Thyroid gland (tissue), 4 donors: ENCODE measurements at places on chromosomes 1 and 21. TPM values are rescaled to one million over a fixed set of nuclear protein-coding genes. Genes with fewer than 3 reads are reported as not detected.

GRCh38 chr1:175555266-175555665 is 188.1 kb downstream of the TNR start:
- H3K36me3 ChIP-seq: no peaks in the 10 kb centered on the region
- H3K4me3 ChIP-seq: no peak overlapping the region
- DNase-seq: no peak
- H3K4me1 ChIP-seq: no peaks in the 10 kb centered on the region
- H3K27ac ChIP-seq: no peak overlapping the region

- H3K27me3 ChIP-seq: no peaks in the 10 kb centered on the region
- H3K4me3 ChIP-seq: no peak overlapping the region
- DNase-seq: no peak
- no peaks in the 10 kb centered on the region for H3K36me3 ChIP-seq
- no peaks in the 10 kb centered on the region for H3K4me1 ChIP-seq
These were observed 15.4 kb downstream of the ZNHIT6 start for GRCh38 chr1:85692730-85693314.

DNA sequence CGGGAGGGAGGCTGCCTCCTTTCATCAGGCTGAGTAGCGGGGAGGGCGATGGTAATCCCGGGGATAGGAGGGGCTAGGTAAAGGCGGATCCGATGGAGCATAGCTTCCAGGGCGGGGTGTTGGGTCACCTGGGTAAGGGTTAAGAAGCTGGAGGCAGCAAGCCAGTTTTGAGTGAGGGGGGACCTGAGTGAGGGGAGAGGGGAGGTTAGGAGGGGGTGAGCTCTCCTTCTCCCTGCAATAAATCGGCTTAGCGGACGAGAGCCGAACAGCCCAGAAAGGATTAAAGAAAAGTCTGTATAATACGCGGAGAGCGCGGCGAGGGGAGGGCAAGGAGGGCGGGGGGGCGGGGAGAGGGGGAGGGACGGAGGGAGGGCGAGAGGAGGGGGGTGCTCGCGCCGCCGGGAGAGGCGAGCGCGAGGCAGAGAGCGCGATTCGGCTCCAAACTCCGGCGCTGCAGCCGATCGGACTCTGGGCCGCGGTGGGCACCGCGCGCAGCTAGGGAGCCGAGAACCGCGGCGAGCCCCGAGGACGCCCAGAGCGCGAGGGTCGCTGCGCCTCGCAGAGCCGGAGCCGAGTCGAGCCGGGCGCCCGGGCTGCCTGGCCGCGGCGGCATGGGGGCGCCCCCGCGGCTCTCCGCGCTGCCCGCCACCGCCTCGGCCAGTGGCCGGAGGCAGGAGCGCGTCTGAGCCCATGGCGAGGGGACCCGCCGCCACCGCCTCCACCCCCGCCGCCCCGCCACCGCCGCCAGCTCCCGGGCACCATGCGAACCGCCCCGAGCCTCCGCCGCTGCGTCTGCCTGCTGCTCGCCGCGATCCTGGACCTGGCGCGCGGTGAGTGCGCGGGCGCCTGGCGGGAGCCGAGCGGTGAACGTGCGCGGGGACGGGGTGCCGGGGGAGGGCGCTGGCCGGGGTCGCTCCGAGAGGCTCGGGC is at the start of gene IGSF21:
TSS of gene IGSF21 (plus strand) at position 430 of the 930 bp plus-strand sequence. CDS start at position 761, 331 bp downstream.
- no peak within 1 kb of the TSS for H3K27ac ChIP-seq
- H3K36me3 ChIP-seq: no peaks in the 10 kb centered on the region
- H3K4me1 ChIP-seq: no peaks in the 10 kb centered on the region
- no peak within 1 kb of the TSS for H3K4me3 ChIP-seq
- no peak for DNase-seq

Gene TMPRSS15
- not detected for total RNA-seq

Gene UTS2
- not detected for total RNA-seq

Gene LRRC42
- 32.4 TPM for total RNA-seq

Gene UROD
- 94.5 TPM for total RNA-seq
